Right cardiac atrium (tissue), 5 donors: ENCODE measurements at places on chromosomes 2 and 18.

DNA sequence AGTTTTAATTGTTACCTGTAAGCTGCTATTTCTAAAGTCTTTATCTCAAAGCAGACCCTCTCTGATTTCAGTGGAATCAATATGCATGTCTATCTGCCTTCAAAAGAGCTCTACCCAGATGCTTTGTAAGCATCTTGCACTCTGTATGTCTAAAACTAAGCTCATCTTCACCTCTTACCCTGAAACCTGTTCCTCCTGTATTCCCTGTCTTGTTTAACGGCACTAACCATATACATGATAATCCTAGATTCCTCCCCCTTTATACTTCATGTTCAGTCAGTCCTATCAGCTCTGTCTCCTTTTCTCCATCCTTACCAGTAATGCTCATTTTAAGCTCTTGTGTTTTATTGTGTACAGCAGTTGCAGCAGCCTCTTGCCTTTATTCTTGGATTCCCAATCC, 12.8 kb downstream of the ZC3H15 start:
- DNase-seq = no peak

- peak; percentile 42 for DNase-seq
Observed at GRCh38 chr2:62589691-62590356, 83.8 kb upstream of the TMEM17 start.

DNA sequence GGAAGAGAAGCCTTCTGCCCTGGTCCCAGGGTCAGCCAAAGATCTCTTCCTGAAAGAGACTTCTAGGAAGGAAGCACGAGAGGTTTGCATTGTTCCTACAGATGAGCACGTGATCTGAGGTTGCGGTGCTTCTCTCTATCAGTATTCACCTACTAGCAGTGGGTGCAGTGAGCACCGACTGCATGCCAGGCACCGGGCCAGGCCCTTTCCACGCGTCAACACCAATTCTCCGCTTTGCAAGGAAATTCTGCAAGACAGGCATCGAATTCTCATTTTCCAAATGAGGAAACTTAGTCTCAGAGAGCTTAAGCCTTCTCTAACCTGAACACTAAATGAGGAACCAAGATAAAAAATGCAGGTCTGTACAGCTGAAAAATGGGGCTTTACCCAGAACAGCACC, 151.5 kb upstream of the MYCN start:
- DNase-seq = no peak

DNA sequence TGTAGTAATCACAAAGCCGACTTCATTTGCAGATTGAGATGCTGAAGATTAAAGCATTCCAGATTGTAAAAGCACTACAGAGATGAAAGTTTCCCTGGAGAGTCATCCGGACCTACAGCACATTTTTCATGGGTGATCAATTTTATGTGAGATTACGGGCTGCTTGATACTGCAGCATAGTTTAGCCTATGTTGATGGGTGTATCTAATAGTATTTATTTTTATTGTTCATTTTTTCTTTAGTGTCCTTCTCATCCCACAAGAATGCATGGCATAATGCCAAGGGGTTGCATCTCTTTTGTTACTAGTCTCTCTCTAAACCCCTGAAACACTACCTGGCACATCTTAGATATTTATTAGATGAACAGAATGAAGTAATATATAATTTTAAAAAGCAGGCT, 240.4 kb downstream of the MBD2 start:
- no peak for DNase-seq

GRCh38 chr2:106566050-106566449, 78.9 kb downstream of the CD8B2 start:
- peak; percentile 33 for DNase-seq

- DNase-seq = no peak
Observed at GRCh38 chr2:152552888-152553287, 164.4 kb downstream of the PRPF40A start.
